Renal pelvis (tissue), 12 donors: ENCODE measurements at places on chromosomes 3 and 15. TPM values are rescaled to one million over a fixed set of nuclear protein-coding genes. Genes with fewer than 3 reads are reported as not detected.

Gene ATP13A5
- 0.22 TPM for polyA plus RNA-seq

Gene RLBP1
- not detected for polyA plus RNA-seq

Gene GPR149
- polyA plus RNA-seq, result not detected

Gene CYP8B1
- polyA plus RNA-seq, result 1.5 TPM

Gene ANKUB1
- polyA plus RNA-seq, result not detected

Gene P3H2
- polyA plus RNA-seq, result 79.9 TPM

Gene CX3CR1
- polyA plus RNA-seq, result 3.9 TPM

Gene SHC4
- 2.4 TPM for polyA plus RNA-seq

Gene SERPINI2
- 1.0 TPM for polyA plus RNA-seq

Gene PRTG
- polyA plus RNA-seq, result 12.5 TPM

Gene DNAJA4
- polyA plus RNA-seq, result 29.4 TPM

Gene GRAMD2A
- polyA plus RNA-seq, result 6.6 TPM

Gene ACKR4
- 1.3 TPM for polyA plus RNA-seq

Gene POPDC2
- polyA plus RNA-seq, result 4.1 TPM

Gene CCDC54
- 0.06 TPM for polyA plus RNA-seq

Gene XCR1
- 0.04 TPM for polyA plus RNA-seq

Gene THRB
- 29.4 TPM for polyA plus RNA-seq

Gene TUSC7
- polyA plus RNA-seq, result not detected

Gene GOLGA6C
- not detected for polyA plus RNA-seq

Gene C3orf38
- 27.4 TPM for polyA plus RNA-seq

Gene IVD
- polyA plus RNA-seq, result 62.1 TPM

Gene CPNE9
- polyA plus RNA-seq, result 0.10 TPM

Gene COL6A5
- 0.03 TPM for polyA plus RNA-seq

Gene SEMA6D
- 31.1 TPM for polyA plus RNA-seq

Gene CLDN18
- polyA plus RNA-seq, result 4.1 TPM
